Ascending aorta (tissue), 2 donors: ENCODE measurements at places on chromosomes 1 and 21.

- DNase-seq: no peak
These were observed 291.8 kb downstream of the OLFM3 start for GRCh38 chr1:101704895-101705294.

GRCh38 chr1:214496126-214496525, 55.3 kb downstream of the PTPN14 start:
- no peak for DNase-seq

DNA sequence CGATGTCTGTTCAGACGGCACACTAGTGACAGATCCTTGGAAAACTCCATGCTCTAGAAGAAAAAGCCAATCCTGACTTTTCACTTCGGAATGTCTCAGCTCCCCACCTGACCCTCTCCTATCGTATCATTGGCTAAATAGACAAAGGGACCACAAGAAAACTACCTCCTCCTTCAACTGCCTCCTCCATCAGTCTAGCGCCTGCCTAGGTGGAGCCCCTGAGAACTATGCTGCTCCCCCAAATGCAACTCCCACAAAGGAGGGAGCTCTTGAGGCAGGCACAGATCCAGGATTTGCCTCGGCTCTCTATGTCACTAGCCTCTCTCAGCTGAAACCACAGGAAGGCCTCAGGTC, 148.4 kb downstream of the TOMM20 start:
- DNase-seq: no peak

- DNase-seq: no peak
These were observed 381.1 kb downstream of the ADGRL2 start for GRCh38 chr1:82181846-82182245.
